ENCODE measurements at places on chromosomes 2 and 18.

DNA sequence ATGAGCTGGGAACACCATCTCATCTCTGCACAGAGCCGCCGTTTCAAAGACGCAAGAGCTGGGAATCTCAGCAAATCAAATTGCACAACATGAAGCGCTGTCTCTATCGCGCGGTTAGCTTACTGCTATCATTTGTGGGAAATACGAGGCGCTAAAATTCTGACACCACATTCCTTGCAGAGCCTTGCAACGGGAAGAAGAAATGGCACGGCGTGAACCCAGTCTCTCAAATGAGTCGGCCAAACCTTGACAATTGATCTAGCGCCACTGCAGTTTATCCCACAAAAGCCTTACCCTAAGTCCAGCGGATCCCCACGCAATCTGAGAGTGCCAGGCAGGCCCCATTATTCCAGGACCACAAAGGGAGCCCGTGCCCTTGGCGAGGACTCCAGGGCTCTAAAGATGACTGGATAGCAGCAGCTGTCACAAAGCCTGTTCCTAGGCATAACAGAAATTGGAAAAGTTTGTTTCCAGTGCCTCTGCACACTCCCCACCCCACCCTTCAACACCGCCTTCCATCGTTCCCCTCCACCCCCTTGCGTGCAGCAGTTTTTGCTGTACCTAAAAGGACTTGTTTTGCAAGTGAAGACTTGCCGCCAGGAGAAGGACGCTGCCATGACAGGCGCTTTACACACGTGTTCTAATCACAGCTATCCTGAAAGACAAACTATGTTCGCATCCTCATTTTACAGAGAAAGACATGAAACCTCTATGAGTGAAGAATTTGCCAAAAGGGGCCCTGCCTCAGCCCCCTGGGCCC is 252.4 kb downstream of the EIPR1 start:
- DNase-seq: no peak

DNA sequence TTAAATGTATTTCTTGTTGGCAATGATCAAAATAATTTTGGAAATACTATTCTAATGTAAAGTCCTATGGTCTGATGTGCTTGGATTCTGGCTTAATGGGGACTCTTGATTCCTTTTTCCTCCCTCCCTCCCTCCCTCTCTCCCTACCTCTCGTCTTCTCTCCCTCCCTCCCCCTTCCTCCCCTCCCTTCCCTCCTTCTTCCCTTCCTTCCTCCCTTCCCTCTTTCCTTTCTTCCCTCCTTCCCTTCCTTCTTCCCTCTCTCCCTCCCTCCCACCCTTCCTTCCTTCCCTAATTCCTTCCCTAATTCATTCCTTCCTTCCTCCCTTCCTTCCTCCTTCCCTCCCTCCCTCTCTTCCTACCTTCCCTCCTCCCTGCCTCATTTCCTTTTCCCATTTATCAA is 19.9 kb upstream of the NCKAP5 start:
- no peak for DNase-seq

- DNase-seq: no peak
Measured at GRCh38 chr18:35097195-35097594, 56.0 kb downstream of the MAPRE2 start.

DNA sequence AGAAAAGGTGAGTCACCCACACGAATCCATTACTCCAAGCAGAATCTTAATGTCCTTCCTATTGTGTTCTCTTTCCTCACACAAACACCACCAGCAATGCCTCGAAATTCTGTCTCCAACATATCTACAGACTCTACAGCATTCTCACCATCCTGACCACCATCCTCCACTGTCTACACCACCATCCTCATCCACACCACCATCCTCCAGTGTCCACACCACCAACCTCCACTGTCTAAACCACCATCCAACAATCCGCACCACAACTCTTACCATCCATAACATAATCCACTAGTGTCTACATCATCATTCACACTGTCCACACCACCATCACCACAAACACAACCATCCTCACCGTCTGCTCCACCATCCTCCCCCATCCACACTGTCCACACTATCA is 121.6 kb upstream of the ALKAL2 start:
- DNase-seq: no peak

GRCh38 chr2:152468899-152469692 is 134.1 kb downstream of the FMNL2 start:
- DNase-seq: no peak

DNA sequence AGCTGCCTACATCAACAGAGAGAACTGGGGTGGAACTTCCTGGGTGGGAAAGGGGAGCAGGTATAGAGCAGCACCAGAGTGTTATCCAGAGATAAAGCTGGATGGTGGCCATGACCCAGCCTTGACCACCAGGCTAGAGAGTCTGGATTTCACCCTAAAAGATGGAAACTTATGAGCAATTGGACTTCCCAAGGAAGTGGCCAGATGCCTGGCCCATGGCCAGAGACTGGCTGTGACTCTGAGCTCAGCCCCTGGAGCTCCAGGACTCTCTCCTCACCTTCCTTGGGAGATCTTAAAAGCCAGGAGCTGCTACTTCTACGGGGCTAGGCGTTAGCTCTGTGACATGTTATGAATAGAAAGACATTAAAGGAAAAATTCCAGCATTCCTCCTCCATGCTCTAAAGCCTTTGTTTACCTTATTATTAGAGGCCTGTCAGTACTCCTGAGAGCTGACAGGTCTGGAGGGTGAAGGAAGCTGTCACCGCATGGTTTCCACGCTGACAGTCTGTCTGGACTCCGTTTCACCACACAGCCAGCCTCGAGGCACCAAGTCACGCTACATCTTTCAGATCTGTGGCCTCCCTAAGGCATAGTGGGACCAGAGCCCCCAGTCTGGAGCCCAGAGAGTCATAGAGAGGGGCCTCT is 260.0 kb upstream of the SIX2 start:
- DNase-seq: no peak

DNA sequence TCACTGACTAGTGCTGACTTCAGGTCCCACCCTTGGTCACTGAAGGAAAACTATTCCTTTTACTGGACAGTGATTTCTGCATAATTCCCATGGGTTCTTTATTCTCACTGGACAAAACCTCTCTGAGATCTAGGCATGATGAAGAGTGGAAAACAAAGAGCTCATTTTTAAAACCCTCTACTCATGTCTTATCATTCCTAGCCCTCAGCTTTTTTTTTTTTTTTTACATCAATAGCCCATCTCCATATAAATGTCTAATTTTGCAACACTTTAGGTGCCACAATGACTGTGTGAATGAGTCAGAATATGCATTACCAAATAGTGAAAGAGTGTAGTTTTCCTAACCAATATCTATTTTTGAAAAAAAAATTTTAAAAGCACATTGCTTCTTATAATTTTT is 74.8 kb downstream of the TCF4 start:
- DNase-seq: no peak

DNA sequence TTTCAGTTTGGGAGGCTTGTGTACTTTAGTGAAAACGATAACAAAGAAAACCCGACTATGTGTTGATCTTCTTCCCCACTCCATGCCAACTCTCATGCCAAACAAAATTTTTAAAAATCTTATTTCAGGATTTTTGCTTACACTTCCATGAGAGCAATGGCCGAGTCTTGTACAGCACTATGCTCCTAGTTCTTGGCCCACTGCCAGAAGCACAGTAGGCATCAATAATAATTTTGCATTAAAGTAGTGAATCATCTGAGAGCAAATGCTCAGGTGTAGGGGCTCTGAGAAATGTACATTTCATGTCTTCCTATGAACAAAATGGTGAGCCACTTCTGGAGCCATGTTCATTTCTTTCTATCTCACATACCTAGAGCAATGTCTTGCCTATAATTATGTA is 62.2 kb downstream of the MAP3K19 start:
- DNase-seq: no peak

DNA sequence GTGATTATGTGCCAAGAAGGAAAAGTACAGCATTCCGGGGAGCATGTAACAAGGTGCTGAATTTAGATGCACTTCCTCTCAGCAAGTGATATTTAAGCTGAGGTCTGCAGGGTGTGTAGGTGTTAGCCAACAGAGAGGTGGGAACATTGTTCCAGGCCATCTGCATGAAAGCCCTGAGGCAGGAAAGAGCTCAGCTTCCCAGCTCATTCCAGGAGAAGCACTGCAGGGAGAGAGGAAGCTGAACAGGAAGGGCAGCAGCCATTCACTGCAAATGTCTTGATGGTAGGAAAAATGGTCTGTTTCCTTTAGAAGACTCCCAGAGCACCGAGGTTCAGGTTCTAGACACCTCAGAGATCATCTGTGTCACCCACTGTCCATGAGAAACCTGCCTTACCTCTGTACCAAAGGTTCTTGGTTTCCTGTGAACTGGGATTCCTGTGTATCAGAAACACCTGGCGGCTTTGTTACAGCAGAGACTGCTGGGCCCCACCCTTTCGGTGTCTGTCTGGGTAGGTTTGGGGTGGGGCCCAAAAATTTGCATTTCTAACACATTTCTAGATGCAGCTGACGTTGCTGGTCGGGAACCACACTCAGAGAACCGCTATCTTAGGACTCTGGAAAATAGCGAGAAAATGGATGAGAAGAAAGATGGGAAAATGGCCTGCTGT is 84.0 kb downstream of the RTN4 start:
- no peak for DNase-seq

- DNase-seq: no peak
Measured at GRCh38 chr2:71932037-71932779, 215.5 kb downstream of the CYP26B1 start.

- no peak for DNase-seq
Measured at GRCh38 chr18:6478121-6478520, 63.4 kb upstream of the L3MBTL4 start.

GRCh38 chr2:127424598-127425520 is 6.6 kb downstream of the PROC start:
- no peak for DNase-seq

DNA sequence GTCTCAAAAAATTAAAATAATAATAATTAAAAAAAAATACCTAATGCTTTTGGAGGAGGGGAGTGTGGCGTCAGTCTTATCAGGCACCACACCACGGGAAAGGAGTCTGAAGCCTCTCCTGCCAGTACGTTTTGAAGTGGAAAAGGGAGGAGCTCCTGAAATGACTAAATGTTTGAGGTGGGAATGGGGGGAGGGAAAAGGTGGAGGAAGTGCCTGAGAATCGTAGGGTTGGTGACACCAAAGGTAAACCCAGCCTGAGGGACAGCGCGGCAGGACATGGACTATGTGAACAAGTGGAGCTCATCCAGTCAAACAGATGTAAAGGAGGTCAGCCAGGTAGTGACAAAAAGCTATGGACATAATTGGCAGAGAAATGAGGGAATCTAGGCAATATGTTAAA is 42.2 kb upstream of the EPHA4 start:
- DNase-seq: no peak

DNA sequence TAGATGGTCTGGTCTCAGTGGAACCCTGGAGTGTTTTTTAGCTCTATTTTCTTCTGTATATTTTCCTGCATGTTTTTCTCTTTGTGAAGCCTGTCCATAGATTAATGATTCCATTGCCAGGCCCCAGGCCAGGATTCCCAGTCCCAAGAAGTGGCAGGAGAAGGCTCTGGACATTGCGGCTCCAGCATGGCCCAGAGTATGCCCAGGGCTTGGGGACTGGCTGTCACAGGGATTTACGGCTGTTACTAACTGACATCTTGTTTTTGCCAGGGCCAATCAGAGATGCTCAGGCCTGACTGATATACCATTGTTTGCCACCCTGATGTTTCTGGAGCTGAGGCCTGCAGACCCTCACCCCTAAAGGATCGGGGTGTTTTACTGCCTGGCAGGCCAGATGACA is 59.0 kb downstream of the PRKCE start:
- no peak for DNase-seq

- no peak for DNase-seq
Measured at GRCh38 chr2:143482316-143482715, 353.1 kb downstream of the ARHGAP15 start.

DNA sequence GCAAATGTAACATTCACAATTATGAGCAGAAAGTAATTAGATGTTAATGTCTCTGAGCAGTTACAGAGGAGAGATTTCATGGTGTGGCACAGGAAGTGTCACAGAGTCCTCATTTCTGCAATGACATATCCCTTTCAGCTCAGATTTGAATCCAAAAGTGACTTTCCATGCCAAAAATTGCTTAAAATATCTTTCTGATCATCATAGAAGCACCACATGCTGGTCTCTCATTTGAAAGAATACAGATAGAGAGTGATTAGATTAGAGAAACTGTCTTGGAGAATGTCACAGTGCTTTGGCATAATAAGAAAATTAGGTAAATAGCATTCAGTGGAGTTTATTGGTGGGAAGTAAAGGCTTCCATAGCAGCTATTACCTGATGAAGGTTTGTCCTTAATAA is 383.4 kb upstream of the CDH2 start:
- no peak for DNase-seq

GRCh38 chr2:230902180-230902899 is 22.7 kb downstream of the GPR55 start:
- peak; percentile 23 for DNase-seq

DNA sequence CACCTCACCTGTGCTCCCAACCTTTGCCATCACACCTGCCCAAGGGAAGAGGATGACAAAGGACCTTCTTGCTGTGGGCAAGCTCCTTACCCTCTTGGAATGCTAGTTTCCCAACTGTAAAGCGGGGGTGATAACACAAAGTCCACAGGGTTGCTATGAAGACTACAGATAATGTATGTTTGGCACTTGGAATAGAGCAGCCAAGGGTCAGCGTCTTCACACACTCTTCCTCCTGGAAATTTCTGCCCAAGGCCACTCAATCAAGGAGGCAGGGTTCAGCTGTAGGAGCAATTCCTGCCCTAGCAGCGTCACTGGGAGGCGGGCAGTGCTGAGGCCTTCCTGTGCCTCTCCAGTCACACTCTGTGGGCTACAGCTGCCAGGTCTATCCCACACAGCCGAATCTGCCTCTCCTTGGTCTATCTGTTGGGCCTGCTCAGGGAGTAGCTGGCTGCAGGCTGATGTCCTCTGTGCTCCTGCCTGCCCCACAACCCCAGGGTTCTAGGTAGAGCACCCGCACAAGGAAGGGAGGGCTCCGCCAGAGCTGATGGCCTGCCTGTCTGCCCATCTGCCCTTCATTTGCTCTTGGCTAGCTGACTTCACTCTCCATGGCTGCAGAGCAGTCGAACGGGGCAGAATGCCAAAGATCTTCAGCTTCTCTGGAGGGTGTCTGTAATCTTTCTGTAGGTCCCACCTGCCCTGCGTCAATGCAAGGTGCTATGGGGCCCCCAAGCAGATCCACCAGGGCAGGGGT is 91.9 kb downstream of the MRO start:
- DNase-seq: no peak

DNA sequence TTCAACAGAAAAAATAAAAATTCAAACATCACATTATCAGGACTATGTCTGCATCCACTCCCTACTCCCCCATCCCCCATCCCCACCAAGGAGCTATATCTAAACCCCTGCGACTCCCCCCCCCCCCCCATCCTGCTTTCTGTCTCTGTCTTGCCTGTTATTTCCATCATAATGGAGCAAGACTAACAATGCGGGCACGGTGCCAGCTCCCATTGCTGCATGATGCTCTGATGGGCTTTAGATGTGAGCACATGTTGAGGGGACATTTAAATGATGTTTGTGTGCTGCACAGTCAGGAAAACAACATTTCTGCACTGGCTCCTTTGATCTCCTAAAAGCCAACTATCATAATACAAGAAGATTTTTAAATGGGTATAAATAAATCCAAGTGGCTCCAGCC is 644.2 kb upstream of the SETBP1 start:
- DNase-seq: no peak

GRCh38 chr2:211333377-211333776 is 777.0 kb downstream of the CPS1 start:
- no peak for DNase-seq

GRCh38 chr2:225165052-225165451 is 122.8 kb upstream of the DOCK10 start:
- DNase-seq: no peak

Data from anterior cingulate cortex (tissue), 58 donors.